Left cardiac atrium (tissue), 4 donors: ENCODE measurements at places on chromosomes 12 and 14. TPM values are rescaled to one million over a fixed set of nuclear protein-coding genes. Genes with fewer than 3 reads are reported as not detected.

Gene ASB2
- total RNA-seq, result 105 TPM

Gene CACNA1C
- 127 TPM for total RNA-seq

Gene KRT1
- not detected for total RNA-seq

Gene OVCH1
- total RNA-seq, result 0.29 TPM

Gene HNRNPA1
- total RNA-seq, result 588 TPM

Gene CCDC38
- total RNA-seq, result 0.24 TPM

DNA sequence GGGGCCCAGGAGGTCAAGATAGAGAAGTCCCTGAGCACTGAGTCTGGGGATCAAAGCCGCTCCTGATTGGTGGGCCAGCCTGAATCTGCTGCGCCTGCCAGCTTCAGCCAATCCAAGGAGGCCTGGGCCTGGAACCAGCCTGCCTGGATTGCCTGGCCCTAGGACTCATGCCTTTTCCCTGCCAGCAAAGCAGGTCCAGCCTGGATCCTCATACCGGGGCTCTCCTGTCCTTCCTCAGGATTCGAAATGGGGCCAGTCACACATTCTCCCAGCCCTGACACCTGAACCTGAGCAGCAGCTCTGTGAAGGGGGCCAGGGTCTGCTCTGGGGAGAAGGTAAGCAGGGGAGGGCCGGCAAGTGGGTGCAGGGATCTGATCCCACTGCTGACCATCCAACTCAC lies 81.9 kb downstream of the NINJ2 start:
- DNase-seq, result peak; percentile 17

- DNase-seq, result no peak
Measured at GRCh38 chr12:54579258-54579657, 9.2 kb downstream of the PPP1R1A start.

- DNase-seq, result no peak
Measured at GRCh38 chr12:74725154-74725553, 187.5 kb downstream of the ATXN7L3B start.

DNA sequence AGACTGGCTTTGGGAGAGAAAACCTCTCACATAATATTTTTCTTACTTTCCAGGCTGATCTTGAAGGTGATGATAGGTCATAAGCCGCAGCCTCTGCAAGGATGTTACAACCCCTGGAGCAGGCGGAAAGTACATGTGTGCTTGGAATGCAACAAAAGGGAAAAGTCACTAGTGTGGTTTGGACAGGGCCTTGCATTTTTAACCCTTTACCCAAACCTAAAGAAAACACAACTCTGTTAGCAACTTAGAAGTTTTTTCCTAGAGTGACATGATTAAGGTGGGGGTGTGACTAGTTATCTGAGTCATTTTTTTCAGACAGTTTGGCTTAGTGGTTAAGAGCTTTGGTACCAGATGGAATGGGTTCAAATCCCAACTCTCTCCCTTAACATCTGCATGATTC lies 97.0 kb downstream of the TMEM30B start:
- DNase-seq, result no peak

DNA sequence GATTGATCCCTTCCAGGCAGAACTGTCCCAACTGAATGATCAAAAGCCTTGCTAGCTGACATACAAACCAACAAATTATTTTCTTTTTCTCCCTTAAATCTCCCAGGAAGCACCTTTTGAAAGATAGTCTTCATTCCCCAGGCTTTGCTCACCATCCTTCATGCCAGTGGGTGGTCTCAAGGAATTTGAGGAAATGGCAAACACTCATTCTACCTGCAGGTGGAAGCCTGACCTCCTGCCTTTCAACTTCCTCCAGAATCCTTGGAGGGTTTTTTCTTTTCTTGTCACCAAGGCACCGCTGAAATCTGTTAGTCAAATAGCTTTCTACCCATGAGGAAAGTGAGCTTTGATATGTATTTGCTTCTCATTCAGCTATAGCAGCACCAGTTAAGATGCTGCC lies 128.5 kb downstream of the WIF1 start:
- no peak for DNase-seq

DNA sequence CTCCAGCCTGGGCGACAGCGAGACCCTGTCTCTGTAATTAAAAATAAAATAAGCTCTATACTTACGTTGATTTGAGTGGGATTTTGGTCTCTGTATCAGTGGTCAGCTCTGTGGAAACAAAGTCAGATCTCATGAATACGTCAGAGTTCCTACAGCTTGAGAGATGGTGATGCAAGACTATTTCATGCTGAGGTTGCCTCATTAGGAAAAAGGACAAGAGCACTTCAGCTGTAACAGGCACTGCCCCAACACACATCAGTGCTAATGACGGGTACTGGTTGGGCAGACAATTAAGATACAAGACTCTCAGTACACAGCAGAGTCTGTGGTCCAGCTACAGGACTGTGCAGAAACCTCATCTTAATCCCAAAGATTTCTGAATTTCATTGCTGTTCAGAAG lies 246.4 kb upstream of the AMIGO2 start:
- no peak for DNase-seq

- DNase-seq, result no peak
Measured at GRCh38 chr12:91335699-91336098, 153.1 kb upstream of the DCN start.

- DNase-seq, result no peak
Measured at GRCh38 chr14:65791191-65791981, 378.9 kb downstream of the FUT8 start.

GRCh38 chr12:100234591-100235304 lies 32.1 kb downstream of the DEPDC4 start:
- DNase-seq, result no peak
